ENCODE measurements at places on chromosomes 7 and 10.

DNA sequence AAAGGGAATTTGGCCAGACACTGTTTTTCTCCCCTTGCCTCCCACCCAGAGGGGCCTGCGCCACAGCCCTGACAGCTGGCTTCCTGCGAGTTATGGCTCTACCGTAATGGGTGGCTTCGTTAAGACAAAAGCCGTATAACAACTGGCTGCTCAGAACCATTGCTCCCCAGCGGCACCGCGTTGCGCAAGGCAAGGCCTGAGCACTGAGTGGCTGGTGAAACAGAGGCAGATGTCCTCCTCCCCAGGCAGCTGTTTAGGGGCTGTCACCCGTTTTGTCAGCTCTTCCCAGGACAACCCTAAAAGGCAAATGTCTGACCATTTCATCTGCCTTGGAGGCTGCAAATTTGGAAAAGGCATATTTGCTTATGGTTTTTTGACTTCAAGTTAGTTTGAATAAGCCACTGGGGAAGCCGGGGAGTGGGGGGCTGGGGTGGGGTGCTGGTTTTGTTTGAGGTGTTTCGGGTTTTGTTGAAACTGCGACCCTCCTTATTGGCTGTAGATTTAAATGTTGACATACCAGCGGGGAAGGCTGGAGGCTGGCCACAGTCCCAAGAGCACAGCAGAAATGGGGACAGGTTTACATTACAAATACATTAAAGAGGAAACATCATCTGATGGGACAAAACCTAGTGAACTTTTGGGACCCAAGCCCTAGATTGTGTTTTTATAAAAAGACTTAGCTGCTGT lies 681 bp upstream of the SPOCK2 start:
- no peak for DNase-seq

GRCh38 chr10:59004392-59004791 lies 172.1 kb upstream of the PHYHIPL start:
- no peak for DNase-seq

DNA sequence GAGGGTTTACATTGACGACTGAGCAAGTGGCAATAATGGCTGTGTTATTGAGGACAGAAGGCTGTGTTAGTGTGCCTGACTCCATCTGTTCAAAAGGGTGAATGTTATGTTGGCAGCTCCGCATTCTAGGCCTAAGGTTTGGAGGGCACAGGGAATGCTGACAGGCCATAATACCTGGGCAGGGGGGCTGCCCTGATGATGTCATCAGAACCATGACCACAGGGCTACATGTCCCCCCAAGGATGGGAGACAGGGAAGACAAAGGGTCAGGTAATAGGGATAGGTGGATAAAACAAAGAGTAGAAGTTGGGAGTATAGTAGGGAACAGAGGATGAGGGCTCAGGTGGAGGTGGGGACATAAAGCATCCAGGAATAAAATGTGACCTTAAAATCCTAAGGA lies 1.8 kb upstream of the PPP3CB start:
- no peak for DNase-seq

GRCh38 chr7:155464948-155465739 lies 7.2 kb downstream of the EN2 start:
- no peak for DNase-seq

DNA sequence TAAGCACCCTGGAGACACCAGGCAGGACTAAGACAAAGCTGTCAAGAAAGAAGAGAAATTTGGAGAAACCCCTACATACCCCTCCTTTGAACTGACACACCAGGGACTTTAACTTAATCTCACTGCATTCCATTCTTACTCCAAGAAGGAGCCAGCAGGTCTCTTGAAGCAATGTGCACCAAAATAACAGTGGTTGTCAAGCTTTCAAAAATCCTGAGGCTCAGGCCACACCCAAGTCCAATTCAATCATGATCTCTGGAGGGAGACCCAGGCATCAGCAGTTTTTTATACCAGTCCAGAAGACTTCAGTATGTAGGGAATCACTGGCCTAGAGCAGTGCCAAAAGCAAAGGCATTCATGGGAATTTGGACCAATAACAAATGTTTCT lies 6.8 kb downstream of the SLC25A13 start:
- no peak for DNase-seq

DNA sequence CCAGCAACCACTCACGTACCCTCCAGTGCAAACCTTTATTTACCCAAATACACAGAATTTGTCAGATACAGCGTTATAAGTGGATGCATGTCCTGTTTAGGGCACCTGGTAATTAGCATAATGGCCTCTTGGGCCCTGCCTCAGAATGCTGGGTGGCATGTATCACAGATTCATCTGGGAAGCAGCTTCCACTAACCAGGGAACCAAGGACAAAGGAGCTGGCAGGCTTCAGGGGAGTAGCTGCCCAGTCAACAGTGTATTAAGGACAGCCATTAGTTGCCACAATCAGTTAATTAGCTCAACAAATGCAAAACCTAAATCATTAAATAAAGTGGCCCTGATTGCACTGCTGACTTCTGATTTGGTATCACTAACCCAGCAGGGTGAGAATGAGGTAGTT lies 105.7 kb downstream of the RAPGEF5 start:
- peak; percentile 46 for DNase-seq

DNA sequence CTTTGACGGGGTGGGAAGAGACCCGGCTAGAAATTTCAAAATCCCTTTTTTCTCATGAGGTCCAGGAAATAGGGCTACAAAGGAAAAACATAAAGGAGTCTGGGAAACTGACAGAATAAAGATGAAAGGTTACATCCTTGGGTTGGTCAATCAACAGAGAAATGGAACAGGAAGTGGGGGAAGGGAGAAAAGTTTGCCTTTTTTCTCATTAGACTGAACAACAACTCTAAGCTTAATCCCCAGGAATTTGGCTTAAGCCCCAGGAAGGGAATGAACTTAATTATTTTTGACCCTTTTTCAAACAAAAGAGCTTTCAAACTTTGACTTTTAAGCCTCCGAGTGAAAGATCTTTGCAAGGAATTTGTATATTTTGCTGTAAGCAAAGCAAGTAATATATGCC lies 32.7 kb downstream of the LGI1 start:
- DNase-seq, result peak; percentile 31

- no peak for DNase-seq
These were observed 58.1 kb downstream of the AGMO start for GRCh38 chr7:15503603-15504290.

- DNase-seq, result no peak
These were observed 48.2 kb downstream of the COL26A1 start for GRCh38 chr7:101410743-101411507.

- no peak for DNase-seq
These were observed 77.6 kb upstream of the PPP1R3A start for GRCh38 chr7:113996405-113996804.

- no peak for DNase-seq
These were observed 117.0 kb upstream of the FAM3C start for GRCh38 chr7:121513105-121513504.

GRCh38 chr10:59887006-59887405 lies 19.4 kb downstream of the CCDC6 start:
- no peak for DNase-seq

DNA sequence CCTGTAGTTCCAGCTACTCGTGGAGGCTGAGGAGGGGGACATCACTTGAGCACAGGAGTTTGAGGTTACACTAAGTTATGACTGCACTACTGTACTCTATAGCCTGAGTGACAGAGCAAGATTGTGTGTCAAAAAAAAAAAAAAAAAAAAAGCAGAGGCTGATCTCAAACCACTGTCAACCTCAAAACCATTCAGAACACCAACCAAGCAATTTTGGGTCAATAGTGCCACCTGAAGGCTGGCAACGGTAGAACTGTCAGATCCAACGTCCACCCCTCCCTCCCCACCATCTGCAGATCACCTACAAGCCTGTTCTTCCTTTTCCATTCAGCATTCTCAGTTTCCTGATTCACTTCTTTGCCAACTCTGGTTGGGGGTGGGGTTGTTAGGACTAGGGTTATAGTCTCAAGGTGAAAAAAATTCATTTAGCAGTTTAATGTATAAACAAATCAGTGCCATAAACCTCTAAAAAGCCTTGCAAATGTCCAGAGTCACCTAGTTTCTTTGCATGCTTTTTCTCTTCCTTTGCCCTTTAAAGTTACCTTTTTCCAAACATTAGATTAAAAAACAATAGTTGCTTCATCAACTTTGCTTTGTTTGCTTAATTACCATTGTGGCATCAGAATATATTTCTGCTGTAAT lies 2.6 kb downstream of the MRPS33 start:
- peak; percentile 63 for DNase-seq

DNA sequence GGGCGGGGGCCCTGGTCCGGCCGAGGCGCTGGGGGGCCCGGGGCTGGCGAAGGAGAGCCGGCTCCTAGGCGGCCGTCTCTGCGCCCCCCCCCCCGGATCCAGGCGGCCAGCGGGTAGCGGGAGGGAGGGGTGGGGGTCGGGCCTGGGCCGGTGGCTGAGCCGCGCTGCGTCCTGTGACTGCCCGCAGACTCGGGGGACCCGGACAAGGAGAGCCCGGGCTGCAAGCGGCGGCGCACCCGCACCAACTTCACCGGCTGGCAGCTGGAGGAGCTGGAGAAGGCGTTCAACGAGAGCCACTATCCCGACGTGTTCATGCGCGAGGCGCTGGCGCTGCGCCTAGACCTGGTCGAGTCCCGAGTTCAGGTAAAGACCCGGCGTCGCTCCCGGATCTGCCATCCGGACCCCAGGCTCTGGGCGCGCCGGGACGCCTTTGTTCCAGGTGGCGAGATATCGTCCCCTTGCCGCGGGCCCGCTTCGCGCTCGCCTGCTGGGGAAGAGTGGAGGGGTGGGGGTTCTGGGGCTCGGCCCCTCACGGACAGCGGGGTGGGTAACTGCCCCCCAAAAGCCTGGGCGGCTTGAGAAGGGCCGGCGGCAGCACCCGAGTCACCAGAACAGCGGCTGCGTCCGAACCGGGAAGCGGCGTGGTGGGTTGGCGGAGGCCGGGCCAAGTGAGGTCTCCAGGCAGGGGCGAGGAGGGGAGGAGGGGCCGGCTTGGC lies 819 bp downstream of the UNCX start:
- DNase-seq, result no peak

DNA sequence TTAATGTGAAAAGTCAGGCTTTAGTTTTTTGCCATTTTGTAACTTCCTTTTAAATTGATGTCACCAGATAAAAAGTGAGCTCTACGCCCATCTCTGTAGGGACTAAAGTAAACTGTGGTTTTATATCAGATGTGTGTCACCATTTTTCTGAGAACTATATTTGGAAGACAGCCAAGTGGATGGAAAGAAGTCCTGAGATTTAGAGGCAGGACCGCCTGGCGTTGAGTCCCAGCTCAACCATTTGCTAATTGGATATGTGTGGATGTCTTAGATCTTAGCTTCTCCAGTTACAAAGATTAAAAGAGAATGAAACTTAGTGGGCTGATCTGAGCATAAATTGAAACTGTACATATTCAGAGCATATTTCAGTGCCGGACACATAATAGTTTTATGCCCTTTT lies 691.6 kb upstream of the CELF2 start:
- DNase-seq, result no peak

DNA sequence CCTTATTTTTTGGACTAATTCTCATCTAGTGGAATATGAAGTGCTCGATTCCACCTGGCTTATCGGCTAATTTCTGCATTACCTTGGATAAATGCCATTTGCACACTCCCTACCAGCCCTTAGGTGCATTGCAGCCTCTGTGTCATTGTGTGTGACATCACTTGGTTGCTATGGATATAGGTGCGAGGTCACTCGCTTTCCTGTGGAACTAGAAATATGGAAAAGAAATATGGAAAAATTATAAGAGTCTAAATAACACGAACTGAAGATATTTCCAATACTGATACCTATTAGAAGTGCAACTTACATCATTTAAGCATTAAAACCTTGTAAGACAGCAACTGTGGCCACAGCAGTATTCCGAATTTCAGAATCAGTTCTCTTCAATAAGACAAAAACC lies 2.0 kb downstream of the YWHAG start:
- DNase-seq, result no peak

DNA sequence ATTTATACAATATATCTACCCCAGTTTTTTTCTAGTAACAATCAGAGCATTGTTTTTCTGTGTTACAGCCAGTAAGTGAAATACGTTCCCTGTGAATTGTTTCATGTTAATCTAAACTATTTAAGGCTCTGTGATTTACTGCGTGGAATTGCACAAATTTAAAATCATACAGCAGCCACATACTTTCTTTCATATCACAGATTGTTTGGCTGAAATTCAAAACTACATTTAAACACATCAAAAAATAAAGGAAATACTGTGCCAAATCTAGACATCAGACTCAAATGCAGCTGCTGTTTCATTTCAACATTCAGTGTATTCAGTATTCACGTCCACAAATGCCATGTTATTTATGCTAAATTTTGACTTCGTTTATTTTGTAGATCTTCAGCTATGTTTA lies 242.6 kb upstream of the HGF start:
- no peak for DNase-seq

DNA sequence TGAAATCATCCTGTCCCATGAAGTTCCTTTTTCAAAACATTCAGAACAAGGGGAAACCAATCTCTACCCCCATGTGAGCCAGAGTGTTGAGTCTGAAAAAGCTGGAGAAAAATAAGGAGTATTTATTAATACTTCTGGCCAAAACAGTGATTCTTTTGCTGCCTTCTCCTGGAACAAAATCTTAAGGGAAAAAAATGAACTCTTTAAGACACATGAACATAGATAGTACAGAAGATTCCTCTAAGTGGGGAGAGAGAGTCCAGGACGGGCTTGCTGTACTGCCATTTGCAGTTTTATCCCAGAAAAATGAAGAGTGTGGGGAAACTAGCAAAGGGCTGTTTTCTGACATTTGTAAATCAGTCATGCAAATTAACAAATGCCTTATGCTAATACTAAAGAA lies 173.4 kb upstream of the CELF2 start:
- no peak for DNase-seq

- DNase-seq, result no peak
These were observed 27.7 kb downstream of the NCAPG2 start for GRCh38 chr7:158676906-158677305.

DNA sequence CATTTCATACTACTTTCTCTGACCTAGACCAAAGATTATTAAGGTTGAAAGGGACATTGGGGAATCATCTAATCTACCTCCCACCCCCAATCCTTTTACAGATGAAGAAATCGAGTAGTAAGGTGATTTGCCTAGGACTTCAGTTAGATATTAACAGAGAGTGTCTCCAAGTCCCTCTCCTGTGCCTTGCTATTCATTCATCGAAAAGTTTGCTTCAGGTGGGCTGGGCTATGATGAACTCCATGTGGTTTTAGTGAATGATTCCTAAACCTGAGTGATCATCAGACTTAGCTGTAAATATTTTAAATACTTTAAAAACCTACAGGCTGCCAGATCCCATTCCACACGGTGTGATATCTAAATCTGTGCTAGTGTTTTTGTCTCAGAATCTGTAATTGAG lies 259.4 kb upstream of the SORCS1 start:
- DNase-seq, result no peak

- no peak for DNase-seq
These were observed 276.6 kb downstream of the GPR158 start for GRCh38 chr10:25451401-25451800.

- no peak for DNase-seq
These were observed 53.2 kb downstream of the A1CF start for GRCh38 chr10:50832171-50832751.

- DNase-seq, result no peak
These were observed 130.2 kb downstream of the KCNMA1 start for GRCh38 chr10:77507291-77507880.
